AG04450 (cell line): ENCODE measurements at places on chromosomes 7 and 10.

GRCh38 chr10:29517352-29517923 is 117.3 kb downstream of the SVIL start:
- DNase-seq: no peak

GRCh38 chr7:28481091-28481926 is 69.0 kb downstream of the CREB5 start:
- DNase-seq: peak; percentile 23

DNA sequence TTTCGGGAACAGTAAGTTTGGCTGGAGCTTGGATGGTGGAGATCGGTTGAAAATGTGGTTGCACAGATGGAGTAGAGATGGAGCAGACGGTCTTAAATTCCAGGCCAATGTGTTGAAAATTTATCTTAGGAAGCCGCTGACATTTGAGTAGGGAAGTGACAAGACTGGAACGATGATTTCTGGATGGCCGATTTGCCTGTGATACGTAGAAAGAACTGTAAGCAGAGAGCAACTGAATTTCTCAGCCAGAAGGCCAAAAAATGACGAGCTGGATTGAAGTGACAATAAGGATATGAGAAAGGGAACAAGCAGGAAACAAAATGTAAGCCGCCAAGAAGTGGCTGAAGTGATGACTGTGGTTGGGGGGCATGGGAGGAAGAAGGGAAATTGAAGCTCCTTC is 687 bp upstream of the ARMC3 start:
- DNase-seq: no peak

DNA sequence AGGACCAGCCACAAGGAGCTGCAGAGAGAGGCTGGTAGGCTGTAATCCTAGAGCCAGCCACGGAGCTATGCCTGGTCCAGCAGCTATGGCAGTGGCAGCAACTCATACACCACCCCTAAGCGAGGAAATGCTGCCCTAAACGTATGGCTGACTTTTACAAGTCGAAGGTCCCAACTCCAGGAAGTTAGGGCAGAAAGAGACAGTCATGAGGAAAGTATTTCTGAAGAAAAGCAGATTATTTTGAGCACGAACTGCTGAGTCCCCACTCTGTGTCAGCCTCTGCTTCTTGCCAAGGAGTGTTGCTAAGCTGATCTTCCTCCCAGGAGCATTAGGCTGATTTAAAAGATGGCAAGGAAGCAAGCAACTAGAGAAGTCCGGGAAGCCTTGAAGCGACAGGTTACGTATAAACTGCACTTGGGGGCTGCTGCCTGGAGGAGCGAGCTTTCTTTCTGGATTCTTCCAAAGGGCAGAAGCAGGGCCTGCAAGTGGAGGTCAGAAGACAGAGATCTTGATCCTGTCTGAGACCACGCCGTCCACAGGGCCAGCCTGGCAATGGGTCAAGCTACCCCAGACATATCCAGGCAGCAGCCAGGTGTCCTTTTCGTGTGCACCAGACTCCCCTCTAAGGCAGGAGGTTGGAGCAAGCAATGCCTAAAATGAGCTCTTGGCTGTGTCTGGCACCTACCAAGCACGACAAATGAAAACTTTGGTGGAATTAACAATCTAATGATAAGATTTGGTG is 39.4 kb downstream of the PLXNA4 start:
- no peak for DNase-seq

DNA sequence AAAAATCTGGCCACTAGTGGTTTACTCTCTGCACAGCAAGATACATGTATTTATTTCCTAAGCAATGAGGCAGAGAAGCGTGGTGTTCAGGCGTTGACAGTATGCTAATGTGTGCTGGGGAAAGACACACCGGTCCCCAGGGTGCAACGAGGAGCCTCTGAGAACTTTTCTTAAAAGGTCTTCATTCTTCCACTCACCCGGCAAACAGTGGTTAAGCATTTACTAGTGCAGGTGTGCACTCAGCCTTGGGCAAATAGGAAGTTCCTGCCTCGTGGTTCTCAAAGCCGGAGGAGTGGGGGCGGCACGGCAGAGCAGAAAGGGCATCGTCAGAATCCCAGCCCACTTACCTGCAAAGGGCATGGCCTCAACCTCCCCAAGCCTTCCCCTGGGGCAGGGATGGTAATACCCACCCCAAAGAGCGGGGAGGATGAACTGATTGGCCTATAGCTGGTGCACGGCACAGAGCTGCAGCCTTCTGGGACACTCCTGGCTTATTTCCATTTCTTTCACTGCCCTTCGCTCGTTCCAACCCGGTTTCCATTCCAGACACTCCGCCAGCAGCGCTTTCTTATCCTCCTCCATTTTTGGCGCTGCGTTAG is 184.3 kb upstream of the CTBP2 start:
- no peak for DNase-seq

DNA sequence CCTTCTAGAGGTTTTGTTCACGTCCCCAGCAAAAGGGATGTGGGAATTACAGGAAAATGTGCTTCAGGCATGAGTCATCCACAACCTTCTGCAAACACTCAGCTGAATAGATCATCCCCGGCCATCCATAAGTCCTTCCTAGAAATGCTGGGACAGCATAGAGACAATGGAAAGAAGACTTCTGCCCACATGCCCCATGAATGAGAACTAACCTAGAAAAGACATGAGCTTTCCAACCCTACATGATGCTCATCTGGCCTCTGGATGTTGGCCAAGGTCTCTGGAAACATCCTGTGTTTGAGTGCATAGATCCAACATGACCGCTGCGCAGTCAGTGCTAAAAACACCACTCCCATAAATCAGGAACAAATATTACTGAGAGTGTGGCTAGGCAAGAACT is 277.5 kb downstream of the PLXNA4 start:
- no peak for DNase-seq
